ENCODE measurements at places on chromosomes 5 and 9.

DNA sequence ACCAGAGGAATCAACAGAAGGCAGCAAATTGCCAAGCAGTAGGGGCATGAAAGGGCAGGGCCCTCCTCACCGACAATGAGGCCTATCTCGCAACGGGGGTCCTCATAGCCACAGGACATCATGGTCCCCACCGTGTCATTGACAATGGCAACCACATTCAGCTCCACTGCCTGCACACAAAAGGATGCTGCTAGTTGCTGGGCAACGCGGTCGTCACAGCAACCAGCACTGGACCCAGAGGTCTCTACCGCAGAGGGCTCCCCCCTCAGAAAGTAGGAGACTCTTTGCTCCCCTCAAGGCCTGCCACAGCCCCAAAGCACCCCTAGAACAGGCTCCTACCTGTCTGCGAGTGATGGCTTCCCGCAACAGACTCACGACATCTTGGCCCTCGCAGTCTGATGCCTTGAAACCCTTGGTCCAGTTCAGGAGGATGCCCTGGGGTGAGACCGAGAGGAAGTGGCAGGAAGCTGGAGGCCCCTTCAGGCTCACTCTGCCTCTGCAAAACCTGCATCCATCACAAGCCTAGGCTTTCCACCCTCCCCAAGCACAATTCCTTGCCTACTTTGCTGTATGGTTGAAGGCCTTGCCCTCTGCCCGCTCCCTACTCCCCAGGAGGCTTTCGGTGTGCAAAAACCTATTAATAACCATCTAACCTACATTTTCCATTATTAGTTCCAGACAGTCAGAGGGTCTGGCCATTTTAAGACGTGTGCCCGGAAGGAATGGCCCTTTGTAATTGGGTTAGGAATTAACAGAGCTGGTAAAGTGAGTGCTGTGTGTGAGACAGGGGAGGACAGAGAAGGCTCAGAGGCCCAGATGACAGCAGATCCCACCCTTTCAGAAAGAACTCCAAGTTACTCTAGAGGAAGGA, 15.2 kb downstream of the HK3 start:
- no peak for DNase-seq

- DNase-seq = no peak
These were observed 72.6 kb downstream of the FOXD1 start for GRCh38 chr5:73375949-73376348.

DNA sequence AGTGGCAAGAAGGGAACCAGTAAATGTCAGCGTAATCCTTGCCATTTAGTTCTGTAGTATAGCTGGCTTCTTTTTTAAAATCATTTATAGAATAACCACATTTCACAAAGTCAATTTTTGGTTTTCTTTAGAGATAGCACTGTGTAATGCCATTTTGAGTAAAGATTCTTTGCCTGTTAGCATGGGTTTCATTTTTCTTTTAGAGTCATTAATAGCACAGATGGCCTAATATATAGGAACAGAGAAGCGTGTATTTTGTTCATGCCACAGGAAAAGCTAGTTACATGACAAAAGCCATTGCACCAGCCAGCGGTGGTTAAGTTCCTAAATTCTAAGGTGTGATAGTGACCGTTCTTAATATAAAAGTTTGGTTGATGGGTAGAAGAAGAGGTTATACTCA, 1363.9 kb downstream of the MAT2B start:
- DNase-seq = no peak

DNA sequence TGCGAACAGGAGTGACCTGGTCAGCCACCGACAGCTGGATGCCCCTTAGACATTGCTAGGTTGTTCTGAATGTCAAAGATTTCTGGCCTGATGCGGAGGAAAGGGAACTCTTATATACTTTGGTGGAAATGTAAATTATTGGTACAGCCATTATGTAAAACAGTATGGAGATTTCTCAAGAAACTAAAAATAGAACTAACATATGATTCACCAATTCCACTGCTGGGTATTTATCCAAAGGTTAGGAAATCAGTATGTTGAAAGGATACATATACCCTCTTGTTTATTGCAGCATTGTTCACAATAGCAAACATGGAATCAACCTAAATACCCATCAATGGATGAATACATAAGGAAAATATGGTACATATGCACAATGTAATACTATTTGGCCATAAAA, 31.8 kb downstream of the DMRT3 start:
- DNase-seq = no peak

DNA sequence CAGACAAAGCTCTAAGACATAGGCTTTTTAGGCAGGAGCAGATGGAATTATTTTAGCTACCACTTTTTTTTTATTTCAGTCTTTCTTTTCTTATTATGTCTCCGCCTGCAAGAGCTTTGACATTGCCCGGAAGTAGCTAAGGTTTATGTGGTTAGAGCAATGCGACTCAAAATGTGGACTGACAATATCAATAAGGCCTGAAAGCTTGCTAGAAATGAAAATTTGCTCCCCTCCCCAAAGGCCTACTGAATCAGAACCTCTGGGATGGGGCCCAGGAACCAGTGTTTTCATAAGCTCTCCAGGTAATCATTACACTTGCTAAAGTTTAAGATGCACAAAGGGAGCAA, 81.3 kb downstream of the SUSD1 start:
- DNase-seq = no peak

GRCh38 chr9:113416149-113416721, 5.7 kb downstream of the C9orf43 start:
- DNase-seq = no peak

- DNase-seq = no peak
These were observed 190.5 kb downstream of the SEC61B start for GRCh38 chr9:99412606-99413005.

DNA sequence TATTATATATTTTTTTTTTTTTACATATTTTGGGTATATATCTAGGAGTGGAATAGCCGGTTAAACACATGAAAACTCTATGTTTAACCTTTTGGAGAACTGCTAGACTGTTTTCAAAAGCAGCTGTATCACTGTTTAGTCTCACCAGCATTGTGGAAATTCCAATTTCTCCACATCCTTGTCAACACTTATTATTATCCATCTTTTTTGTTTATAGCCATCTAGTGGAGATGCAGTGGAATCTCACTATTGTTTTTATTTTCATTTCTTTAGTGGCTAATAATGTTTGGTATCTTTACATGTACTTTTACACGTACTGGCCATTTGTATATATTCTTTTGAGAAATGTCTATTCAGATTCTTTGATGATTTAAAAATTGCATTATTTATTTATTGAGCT, 22.7 kb upstream of the CCDC180 start:
- no peak for DNase-seq

- DNase-seq = no peak
These were observed 151.5 kb downstream of the SLF1 start for GRCh38 chr5:94769996-94770395.

DNA sequence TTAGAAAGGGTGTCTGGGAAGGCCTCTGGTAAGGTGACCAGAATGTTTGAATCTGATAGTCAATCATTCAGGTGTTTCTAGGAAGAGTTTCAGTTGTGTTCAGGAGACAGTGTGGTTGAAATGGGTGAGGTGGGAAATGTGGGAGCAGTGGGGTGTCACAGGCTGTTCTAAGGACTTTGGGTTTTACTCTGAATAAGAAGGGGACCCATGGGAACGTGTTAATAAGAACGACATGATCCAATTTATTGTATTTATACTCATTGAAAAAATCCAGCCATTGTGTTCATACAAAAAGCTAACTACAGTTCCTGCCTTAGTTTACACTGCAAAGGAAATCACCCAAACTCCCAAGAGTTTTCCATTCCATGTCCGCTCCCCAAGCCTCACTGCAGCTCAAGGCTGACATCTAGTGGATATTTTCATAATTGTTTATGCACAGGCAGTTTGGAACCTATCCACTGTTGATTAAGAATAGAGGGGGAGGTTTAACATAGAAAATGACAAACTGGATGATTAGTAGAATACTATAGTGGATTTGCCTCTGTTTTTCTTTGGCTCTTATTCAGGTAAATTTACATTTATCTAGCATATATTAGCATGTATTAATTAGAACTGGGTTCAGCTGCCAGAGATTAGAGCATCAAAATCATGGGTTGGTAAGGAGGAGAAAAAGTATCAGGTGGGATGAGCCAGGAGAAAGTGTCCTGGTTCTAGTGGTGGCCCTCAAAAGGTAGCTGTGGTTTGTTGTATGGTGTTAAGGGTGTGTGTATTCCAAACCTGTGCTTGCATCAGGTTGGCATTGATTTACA, 17.7 kb downstream of the CAVIN4 start:
- DNase-seq = no peak

GRCh38 chr5:37836592-37837413, 3.0 kb downstream of the GDNF start:
- DNase-seq = no peak

GRCh38 chr9:4654084-4654483, 8.0 kb upstream of the PLPP6 start:
- no peak for DNase-seq

- no peak for DNase-seq
These were observed 1085.4 kb upstream of the CDH6 start for GRCh38 chr5:30108051-30108450.

- DNase-seq = no peak
These were observed 255.1 kb downstream of the MCTP1 start for GRCh38 chr5:95029569-95030366.

GRCh38 chr5:9151684-9152427, 394.0 kb downstream of the SEMA5A start:
- no peak for DNase-seq

GRCh38 chr9:22416692-22417060, 29.9 kb upstream of the DMRTA1 start:
- no peak for DNase-seq

GRCh38 chr9:37001459-37001858, 32.6 kb downstream of the PAX5 start:
- no peak for DNase-seq

DNA sequence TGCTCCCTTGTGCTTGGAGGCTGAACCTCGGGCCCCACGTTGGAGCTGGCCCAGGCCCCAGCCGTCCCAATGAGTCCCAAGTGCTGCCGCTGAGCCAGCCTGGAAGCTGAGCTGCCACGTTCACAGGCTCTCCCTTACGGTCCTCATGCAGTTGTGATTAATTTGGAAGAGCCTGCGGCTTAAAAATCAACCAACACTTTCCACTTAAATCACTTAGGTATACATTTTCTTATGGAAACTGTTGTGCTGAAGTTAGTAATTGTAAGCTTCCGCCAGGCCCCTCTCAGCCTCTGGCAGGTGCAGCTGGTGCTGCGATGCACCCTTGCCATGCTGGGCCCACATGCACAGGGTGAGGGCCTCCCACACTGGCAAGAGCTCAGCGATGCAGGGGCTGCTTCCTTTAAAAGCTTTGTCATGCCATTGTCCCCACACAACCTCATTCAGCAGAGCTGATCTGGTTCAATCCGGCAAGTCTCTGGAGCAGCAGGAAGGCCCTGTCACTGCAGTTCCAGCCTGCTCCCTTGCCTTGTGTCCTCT, 61.0 kb downstream of the IPPK start:
- DNase-seq = no peak

- no peak for DNase-seq
These were observed 255.2 kb upstream of the TNC start for GRCh38 chr9:115373000-115373709.

DNA sequence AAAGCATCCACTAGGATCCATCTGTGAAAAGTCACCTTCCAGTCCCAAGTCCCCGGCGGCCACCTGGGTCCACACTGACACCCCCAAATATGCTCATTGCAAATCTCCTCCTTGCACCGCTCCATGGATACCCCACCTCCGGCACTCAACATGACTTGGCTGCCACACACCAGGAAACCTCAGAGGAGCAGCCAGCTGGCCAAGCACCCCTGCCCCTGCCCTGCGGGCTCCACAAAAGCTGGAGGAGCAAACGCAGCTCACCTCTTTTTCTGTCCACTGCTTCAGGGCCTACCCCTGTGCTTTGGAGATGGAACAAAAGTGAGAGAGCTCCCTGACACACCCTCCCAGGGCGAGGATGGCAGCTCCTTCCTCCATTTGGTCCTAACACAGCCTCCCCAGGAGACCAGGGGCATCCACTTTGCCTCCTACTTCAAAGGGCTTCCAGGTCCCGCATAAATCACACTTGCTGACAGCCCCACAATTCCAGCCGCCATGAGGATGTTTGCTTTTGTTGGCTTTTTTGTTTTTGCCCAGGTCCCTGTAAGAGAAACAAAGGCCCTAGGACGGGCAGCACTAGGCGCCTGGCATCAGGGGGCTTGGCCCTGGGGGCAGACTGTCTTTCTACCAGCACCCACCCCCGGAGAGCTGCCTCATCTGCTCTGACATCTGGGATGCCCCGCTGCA, 14.8 kb downstream of the ROR2 start:
- no peak for DNase-seq

- no peak for DNase-seq
These were observed 92.1 kb upstream of the FSD1L start for GRCh38 chr9:105355781-105356180.

DNA sequence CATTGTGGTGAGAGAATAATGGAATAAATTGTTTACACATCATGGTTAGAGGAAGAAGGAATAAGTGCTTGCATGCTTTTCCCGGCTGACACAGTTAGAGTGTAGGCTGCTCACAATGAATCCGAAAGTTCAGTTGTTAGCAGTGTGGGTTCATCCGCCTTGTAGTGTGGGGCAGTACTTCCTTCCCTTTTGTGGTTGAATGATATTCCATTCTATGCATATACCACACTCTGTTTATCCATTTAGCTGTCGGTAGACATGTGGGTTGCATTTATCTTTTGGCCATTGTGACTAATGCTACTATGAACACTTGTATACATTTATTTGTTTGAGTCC, 84.0 kb downstream of the COL5A1 start:
- DNase-seq = no peak

- no peak for DNase-seq
These were observed 45.5 kb downstream of the ELL2 start for GRCh38 chr5:95915999-95916686.

DNA sequence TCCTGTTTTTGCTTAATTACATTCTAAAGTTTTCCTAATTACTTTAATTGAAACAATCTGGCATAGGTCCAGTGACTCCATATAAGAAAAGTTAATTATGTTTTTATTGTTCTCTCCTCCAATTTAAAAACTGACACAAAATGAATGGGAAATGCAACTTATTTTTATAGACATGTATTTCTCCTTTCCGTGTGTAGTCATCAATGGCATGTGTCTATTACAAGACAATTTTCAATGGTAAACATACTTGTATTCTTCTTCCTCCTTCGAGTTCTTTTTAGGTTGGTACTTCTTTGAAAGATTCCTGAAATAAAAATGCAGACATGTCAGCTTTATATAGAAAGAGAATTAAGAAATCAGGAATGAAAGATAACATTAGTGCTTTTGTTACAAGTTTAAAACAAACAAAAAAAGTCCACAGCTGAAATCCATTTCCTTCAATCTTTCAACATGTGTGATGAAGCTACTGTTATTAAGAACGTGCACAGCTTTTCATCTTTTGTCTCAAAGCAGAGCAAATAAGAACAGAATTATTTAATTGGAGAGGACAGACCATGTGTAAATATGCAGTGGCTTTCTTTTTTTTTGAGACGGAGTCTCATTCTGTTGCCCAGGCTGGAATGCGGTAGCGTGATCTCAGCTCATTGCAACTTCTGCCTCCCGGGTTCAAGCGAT, 63.8 kb downstream of the FNBP1 start:
- no peak for DNase-seq

Measured in SIG-M5 (cell line).